Naive B cell (primary cell): ENCODE measurements at places on chromosomes 1 and 21. TPM values are rescaled to one million over a fixed set of nuclear protein-coding genes. Genes with fewer than 3 reads are reported as not detected.

The CRYBG2 gene
- 0.20 TPM for polyA plus RNA-seq

DNA sequence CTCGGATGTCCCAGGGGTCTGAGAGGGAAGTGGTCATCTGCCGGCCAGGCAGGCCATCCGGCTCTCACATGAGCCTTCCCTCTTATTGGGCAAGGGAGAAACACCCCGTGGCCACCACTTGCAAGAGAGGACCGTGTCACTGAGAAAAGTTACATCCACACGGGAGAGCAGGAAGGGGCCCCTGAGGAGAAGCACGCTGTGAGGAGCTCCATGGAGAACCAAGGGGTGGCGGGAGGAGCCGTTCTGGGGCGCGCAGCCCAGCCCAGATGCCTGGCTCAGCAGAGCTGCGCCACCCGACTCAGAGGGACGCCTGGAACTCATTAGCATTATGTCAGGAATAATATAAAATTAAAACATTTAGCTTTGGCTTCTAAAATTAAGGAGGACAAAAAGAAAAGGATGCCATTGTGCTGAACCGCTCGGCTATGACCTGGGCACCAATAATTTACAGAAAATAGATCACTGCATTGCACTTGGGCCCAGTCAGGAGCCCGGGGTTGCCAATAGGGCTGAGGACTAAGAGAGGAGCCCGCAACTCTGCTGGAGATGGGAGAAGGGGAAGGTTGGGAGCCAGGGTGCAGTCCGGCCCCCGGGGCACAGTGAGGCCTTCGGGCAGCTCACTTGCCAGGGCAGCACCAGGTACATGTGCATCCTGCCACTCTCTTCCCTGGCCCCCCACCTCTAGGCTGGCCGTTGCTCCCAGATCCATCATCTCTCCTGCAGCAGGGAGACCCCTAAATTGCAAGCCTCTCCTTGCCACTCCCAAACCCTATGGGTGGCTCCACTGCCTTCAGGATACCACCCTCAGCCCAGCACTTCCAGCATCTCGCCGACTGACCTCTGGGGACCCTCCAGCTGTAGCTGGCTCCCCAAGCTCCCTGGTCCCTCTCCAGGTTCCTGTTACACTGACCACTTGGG lies 84.8 kb downstream of the DMRTB1 start:
- DNase-seq, result no peak

The RPTN gene
- polyA plus RNA-seq, result not detected

GRCh38 chr1:9494936-9495758 lies 44.1 kb upstream of the SLC25A33 start:
- DNase-seq, result peak; percentile 57

GRCh38 chr1:10659218-10659617 lies 137.2 kb downstream of the CASZ1 start:
- no peak for DNase-seq

The CTBS gene
- 50.7 TPM for polyA plus RNA-seq

GRCh38 chr1:219433001-219433400 lies 179.9 kb downstream of the ZC3H11B start:
- no peak for DNase-seq

The CLCA4 gene
- not detected for polyA plus RNA-seq

The ELAPOR1 gene
- polyA plus RNA-seq, result 0.65 TPM

DNA sequence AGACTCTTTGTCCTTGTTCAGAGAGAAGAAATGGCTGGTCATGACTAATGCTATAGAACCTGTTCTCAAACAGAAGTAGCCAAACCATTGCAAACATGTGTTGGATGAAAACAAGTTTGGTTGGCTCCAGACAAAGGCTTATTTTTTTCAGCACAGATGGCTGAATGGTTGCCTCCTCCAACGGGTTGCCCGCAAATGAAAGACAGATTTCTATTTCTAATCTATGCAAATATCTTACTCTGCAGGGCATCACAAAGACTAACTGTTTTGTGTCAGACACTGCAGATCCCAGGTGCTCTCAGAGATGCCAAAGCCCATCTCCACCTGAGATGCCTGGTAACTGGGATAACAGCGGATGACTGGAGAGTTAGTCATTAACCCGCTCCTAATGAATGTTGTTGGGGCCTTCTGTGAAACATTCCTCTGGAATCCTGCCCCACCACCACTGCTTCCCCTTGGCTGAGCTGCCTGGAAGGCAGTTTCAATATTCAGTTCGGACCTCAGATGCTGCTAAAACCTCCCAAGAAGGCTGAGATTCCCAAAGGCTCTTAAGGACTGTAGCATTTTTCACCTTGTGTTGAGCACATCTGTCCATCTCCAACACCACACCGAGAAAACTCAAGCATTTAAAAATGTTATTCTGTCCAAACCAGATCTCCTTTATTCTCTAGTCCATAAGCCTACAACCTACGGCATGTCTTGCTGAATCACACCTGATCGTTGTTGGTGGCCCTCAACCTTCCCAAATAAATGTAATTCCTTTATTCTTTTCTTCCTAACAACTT lies 104.4 kb downstream of the PTPN14 start:
- no peak for DNase-seq

DNA sequence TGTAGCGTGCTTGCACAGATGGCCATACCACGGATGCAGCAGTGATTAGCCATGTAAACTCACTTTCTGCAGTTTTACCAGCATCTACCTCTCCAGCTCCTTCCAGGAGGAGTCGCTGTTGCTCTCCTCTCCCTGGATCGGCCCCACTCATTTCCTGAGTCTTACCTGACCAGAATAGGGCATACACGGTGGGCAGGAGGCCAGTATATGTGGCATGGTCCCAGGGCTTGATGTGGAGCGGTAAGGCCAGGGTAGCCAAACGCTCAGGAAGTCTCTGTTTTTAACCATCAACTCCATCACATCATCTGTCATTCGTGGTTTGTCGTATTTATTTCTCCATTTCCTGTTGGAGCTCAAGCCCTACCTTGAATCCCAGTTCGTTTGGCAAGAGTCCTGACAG lies 163.4 kb upstream of the USP24 start:
- no peak for DNase-seq

The SPATA46 gene
- not detected for polyA plus RNA-seq

DNA sequence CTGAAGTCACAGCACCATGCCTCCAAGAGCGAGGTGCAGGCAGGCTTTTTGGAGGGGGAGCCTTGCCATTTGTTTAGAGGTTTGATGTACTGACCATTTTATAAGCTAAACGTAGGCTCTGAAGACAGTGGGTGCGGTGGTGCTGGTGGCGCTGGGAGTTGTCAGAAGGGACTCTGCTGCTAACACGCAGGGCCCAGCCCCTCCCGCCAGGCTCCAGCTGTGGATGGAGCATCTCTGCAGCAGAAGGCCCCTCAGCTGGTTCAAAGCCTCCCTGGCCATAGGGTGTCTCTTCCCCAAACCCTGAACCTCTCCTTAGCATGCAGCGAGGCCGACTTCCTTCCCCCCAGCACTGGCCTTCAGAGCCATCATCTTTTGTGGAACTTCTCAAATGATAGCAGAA lies 105.3 kb downstream of the AJAP1 start:
- DNase-seq, result no peak

The PTAFR gene
- 6.9 TPM for polyA plus RNA-seq
